Omental fat pad (tissue), 4 donors: ENCODE measurements at places on chromosomes 7 and 10. TPM values are rescaled to one million over a fixed set of nuclear protein-coding genes. Genes with fewer than 3 reads are reported as not detected.

MYOZ1 gene
- 1.9 TPM for total RNA-seq

CCDC136 gene
- 1.7 TPM for total RNA-seq

CPVL gene
- total RNA-seq, result 58.6 TPM

MBL2 gene
- total RNA-seq, result not detected

NFKB2 gene
- 23.3 TPM for total RNA-seq

MMD2 gene
- not detected for total RNA-seq

TSPAN12 gene
- 6.5 TPM for total RNA-seq

CXCL12 gene
- 96.6 TPM for total RNA-seq

MKX gene
- 4.5 TPM for total RNA-seq

PTPN20 gene
- total RNA-seq, result not detected

MACC1 gene
- total RNA-seq, result 5.2 TPM

SLC35G1 gene
- 3.8 TPM for total RNA-seq

CELF2 gene
- total RNA-seq, result 116 TPM

GPRIN2 gene
- total RNA-seq, result not detected

CFAP70 gene
- 2.0 TPM for total RNA-seq

SYCE1 gene
- total RNA-seq, result not detected

HUS1 gene
- 21.7 TPM for total RNA-seq

SKAP2 gene
- 53.8 TPM for total RNA-seq
